ENCODE measurements at places on chromosomes 6 and 20.

DNA sequence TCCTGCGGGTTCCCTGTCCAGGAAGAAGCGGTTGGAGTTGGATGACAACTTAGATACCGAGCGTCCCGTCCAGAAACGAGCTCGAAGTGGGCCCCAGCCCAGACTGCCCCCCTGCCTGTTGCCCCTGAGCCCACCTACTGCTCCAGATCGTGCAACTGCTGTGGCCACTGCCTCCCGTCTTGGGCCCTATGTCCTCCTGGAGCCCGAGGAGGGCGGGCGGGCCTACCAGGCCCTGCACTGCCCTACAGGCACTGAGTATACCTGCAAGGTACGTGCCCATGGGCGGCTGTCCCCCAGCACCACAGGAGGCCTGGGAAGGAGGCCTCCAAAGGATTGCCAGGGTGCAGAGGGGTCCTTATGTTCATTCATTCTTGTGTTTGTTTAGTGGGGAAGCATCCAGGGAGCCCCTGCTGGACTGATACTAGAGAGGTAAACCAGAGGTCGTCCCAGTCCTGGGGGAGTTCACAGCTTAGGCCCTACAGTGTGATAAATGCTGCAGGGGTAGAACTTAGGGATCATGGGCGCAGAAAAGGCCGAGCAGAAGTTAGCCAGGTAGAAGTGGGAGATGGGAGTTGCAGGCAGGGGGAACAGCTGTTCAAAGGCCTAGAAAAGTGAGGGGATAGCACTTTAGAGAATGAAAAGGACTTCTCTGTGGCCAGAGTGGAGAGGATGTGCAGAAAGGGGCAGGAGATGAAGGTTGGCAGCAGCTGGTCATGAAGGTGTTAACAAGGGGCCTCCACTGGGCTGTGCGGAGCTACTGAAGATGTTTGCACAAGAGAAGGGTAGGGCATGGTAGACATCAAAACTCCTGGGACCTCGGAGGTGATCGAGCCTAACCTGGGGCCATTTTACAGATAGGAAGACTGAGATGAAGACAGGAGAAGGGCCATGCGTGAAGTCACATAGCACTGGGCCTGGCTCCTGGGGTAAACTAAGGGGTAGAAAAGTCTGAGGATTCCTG is 7.8 kb downstream of the TRIB3 start:
- no peak for DNase-seq

GRCh38 chr6:100376103-100376502 is 88.6 kb downstream of the SIM1 start:
- no peak for DNase-seq

DNA sequence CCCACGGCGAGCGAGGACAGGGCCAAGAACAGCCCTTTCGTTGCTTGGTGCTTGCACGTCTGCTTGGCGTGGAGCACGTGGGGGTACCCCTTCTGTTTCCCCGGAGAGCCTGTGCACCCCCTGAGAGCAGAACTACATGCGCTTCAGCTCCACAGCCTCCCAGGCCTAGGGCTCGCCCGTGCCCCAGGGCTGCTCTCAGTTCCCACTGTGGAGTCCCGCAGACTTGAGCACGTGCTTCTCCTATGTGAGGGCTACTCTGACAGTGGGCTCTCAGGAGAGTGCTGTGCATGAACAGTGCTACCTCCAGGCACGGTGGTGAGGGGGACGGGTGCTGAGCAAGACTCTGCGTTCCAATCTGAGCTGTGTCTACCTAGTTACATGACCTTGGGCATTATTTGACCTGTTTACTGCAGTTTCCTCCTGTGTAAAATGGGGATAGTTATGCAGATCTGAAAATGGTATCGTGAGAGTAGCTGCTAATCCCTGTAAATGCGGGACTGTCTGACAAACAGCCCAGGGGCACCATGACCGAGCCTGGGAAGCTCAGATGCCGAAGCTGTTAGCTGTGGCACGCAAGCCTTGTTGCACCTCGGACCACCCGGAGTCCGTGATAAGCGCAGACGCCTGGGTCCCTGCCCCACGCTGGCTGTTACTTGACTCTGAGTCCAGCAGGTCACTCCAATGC is 82.4 kb downstream of the IRF4 start:
- no peak for DNase-seq

- no peak for DNase-seq
These were observed 127.8 kb downstream of the ATXN1 start for GRCh38 chr6:16633465-16633864.

DNA sequence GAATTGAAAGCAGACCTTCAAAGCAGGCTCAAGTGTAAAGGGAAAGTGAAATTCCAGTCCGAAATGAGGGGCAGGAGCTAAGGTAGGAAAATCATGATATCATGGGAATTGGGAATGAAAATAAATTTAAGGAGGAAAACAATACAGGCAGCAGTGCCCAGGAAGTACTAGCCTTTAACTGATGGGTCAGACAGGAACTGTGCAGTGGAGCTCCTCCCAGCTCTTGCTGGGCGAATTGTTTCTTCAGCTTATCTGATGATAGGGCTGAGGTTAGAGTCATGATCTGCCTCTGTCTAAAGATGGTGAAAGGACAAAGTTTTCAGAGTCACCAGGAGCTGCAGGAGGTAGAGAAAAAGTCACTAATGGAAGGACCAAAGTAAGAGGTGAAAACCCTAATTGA is 457.9 kb upstream of the PTCHD4 start:
- no peak for DNase-seq

- no peak for DNase-seq
These were observed 51.8 kb upstream of the SLCO4A1 start for GRCh38 chr20:62590309-62591121.

DNA sequence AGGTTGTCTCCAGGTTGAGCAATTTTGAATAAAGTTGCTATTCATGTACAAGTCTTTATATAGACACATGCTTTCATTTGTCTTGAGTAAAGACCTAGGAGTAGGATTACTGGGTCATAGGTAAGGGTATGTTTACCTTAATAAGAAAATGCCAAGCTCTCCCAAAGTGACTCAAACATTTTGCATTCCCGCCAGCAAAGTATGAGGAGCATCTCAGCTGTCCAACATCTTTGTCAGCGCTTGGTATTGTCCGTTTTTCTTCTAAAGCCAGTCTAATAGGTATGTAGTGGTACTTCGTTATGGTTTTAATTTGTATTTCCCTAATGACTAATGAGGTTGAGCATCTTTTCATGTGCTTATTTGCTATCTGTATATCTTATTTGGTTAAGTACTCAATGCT is 67.2 kb downstream of the MAP3K5 start:
- no peak for DNase-seq

GRCh38 chr20:20362774-20363433 is 5.0 kb upstream of the INSM1 start:
- no peak for DNase-seq

GRCh38 chr6:123811378-123811777 is 7.7 kb downstream of the NKAIN2 start:
- DNase-seq: no peak

DNA sequence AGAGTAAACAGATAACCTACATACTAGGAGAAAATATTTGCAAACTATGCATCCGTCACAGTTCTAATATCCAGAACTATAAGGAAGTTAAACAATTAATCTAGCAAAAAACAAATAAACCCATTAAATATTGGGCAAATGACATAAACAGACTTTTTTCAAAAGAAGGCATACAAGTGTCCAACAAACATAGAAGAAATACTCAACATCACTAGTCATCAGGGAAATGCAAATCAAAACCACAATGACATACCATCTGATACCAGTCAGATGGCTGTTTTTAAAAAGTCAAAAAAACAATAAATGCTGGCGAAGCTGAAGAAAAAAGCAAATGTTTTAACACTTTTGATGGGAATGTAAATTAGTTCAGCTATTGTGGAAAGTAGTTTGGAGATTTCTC is 1117.7 kb upstream of the MAP3K7 start:
- DNase-seq: no peak

GRCh38 chr6:162733489-162733888 is 5.7 kb downstream of the PACRG start:
- no peak for DNase-seq

DNA sequence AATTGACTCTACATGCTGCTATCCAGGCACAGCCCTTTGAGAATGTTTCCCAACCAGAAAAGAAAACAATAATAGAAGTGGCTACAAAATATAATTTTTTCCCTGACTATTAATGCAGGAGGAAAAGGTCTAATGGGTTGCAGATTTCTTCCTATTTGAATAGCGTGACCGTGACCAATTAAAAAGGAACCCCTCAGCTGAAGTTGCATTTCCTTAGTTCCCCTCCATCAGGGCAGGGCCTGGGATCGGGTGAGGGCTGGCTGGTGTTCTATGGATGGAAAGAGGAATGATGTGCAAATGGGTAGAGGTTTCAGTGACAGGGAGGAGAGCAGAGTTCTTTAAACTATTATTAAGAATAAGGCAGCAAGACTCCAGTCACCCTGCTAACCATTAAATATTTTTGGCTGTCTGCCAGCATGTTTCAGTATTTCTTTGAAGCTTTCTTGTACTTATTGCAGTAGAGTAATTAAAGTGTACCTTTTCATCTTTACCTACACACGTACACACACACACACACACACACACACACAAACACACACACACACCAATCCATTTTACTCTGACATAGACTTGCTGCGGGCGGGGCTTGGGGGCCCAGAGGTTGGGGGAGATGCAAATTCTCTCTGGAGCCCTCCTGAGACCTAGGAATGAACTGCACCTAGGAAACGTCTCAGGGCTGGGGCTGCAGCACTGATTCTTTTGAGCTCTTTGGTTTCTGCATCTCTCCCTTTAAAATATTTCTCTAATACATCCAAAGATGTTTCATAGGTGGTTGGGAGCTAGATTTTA is 154.8 kb upstream of the SLC35B3 start:
- DNase-seq: no peak

- DNase-seq: no peak
These were observed 135.5 kb downstream of the WDR27 start for GRCh38 chr6:169566319-169566718.

- no peak for DNase-seq
These were observed 7.2 kb upstream of the TRIB3 start for GRCh38 chr20:373171-373890.

GRCh38 chr6:27836783-27837624 is 75.2 kb downstream of the OR2B2 start:
- no peak for DNase-seq

- DNase-seq: peak; percentile 78
These were observed at the start of gene TTPAL for GRCh38 chr20:44475694-44476560. TSS of gene TTPAL (plus strand) at chr20:44475874. CDS start at chr20:44480000, 4,126 bp downstream.

DNA sequence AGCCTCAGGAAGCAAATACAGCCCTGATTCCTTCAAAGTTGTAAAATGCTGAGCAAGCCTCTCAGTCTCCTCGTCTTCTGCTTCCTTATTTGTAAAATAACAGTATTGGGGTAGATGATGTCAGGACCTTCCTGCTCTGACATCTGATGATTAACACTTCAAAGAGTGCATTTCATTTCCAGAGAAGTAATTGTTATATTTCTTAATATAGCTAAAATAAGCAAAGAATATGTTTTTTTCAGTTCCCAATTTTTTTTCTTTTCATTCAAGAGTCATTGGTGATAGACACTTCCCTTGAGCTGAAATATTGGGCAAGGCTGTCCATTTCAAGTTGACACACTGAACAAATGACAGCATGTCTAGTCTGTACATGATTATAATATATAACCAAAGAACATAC is 53.4 kb downstream of the SLX4IP start:
- no peak for DNase-seq

GRCh38 chr6:105302617-105303128 is 100.2 kb downstream of the PREP start:
- DNase-seq: no peak

- DNase-seq: no peak
These were observed 1.4 kb upstream of the METTL24 start for GRCh38 chr6:110359556-110359955.

DNA sequence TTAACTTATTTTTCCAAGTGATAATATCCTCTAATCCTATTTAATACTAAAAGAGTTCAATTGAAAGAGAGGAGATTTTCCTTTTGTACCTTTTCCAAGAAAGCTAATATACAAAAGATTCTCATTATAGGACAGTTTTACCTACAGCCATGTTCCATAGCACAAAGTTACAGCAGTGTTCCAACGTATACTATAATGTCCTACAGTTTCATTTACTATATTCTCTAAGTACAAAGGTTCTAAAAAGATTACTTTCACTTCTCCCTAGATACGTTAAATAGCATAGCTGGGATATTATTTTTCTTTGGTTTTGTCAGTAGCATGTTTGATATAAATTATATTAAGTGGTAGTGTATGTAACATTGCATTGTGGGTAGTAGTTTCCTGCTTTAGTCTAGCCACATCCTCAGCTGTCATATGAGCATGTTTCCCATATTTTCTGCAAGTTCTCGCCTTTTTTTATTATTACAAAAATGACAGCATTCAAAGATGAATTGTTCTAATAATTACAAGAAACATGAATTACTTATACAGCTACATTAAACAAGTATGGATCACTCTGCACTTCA is 4.4 kb upstream of the RUNX2 start:
- DNase-seq: no peak

DNA sequence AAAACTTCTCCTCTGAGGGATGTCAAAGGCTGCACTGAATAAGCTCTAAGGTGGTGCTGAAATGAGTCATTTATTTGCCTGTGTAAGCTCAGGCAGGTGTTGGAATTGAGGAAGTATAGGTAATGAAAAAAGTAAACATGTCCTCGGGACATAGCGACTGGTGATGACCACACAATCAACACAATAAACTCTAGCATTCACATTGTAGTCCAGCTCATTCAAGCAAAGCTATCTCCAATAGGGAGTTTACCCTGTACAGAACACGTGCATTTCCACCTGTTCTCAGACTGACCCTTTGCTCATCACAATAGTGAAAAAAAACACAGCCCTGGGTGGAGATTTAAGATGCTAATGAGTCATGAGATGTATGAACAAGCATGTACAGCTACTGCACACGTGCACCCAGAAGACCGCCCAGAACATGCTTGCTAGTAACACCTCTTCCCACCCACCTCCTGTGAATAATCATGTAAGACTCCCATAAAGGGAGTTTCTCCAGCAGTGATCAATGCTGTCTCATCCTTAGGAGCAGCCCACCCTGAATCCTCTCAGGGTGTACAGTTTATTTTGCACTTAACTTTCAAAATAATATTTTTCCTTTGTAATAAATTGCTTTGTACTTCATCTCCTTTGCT is 33.0 kb upstream of the POU5F1 start:
- no peak for DNase-seq

DNA sequence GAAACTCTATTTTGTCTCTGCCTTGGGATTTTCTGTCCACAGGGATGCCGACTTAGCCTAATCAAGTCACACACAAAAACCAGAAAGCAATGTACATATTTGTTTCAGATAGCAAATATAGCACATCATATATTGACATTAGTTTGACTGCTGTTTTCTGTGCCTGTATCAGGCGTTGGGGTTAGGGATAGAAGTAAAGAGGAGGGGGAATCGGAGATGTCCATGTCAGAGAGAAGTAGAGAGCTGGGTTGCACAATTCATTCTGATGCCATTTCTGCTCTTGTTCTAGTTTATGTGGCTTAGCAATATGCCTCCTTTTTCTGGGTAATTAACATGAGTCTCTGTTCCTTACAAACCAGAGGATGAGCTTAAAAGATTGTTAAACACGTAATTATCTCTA is 14.7 kb upstream of the IPCEF1 start:
- no peak for DNase-seq

- DNase-seq: no peak
These were observed 34.4 kb downstream of the PCNA start for GRCh38 chr20:5085380-5085779.
